ENCODE measurements at places on chromosomes 1 and 21.

- peak; percentile 54 for DNase-seq
Measured at GRCh38 chr1:40861224-40862003, 749 bp downstream of the CITED4 start.

DNA sequence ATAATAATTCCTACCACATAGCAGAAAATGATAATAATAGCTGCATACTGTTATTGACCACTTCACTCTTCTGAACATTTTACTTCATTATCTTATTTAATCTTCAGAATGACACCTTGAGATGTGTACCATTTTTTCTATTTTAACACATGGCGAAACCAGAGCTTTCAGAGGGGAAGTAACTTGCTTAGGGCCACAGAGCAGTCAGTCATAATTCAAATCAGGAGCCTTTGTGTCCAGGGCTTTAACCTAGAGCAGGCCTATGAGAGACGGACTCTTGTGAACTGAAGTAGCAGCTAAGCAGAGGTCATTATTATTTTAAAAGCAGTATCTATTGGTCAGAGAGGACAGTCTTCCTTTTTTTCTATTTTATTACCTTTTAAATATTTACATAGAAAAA, 114.0 kb downstream of the ROR1 start:
- DNase-seq: no peak

DNA sequence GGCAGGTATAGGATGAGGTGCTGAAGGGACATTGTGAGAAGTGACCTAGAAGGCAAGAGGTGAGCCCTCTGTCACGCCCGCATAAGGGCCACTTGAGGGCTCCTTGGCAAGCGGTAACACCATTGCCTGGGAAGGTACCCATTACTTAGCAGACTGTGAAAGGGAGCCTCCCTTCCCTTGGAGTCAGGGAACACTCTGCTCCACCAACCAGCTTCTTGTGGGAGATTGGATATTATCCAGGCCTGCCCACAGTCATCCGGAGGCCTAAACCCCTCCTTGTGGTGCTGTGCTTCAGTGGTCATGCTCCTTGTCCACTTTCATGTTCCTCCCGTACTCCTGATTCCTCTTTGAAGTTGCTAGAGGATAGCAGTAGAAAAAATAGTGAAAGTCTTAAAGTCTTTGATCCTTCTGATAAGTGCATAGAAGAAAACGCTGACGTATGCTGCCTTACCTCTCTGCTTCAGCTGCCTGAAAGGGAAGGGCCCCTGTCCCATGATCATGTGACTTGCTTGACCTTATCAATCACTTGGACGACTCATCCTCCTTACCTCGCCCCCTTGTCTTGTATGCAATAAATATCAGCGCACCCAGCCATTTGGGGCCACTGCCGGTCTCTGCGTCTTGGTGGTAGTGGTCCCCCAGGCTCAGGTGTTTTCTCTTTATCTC, 16.0 kb downstream of the RBBP4 start:
- no peak for DNase-seq

- no peak for DNase-seq
Measured at GRCh38 chr1:191618181-191618580, 540.1 kb upstream of the RGS18 start.

GRCh38 chr1:34366875-34367624, 190.3 kb downstream of the C1orf94 start:
- no peak for DNase-seq

DNA sequence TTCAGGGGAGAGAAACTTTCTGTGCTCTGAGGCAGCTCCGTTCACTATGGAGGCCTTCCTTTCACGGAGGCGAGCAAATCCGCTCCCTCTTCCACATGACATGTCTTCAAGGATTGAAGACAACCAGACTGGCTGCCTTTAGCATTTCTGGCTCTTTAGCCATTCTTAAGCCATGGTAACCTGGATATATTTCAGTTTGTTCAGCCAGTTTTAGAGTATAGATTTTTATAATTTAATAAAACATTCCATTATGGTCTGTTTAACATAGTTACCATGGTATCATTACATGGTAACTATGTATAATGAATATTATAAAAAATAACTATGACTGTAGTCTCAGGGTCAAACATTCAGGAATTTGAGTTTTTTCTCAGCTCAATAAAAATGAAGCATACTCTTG, 54.2 kb upstream of the NFIA start:
- no peak for DNase-seq

DNA sequence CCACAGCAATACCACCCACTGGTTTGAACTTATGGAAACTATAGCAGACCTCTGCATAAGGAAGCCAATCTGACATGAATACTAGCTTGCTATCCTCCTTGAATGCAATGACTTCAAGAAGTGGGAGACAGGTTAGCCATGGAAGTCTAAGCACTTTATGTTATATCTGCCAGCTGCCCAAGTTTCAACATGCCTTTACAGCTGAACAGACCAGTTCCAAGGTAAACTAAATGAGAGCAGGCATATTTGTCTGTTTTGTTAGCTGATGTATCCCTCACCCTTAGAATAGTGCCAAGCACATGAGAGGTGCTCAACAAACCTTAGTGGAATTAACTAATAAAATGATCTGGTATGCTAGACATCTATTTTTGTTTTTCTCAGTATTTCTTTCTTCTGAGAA, 65.1 kb downstream of the ALG14 start:
- DNase-seq: no peak

All from nephron progenitor cell (in vitro differentiated cells).